ENCODE measurements at places on chromosomes 6 and 20. TPM values are rescaled to one million over a fixed set of nuclear protein-coding genes. Genes with fewer than 3 reads are reported as not detected.

NKAPL gene
- not detected for total RNA-seq

KCNK17 gene
- total RNA-seq: not detected

SPATA25 gene
- 0.63 TPM for total RNA-seq

ENPP5 gene
- 0.10 TPM for total RNA-seq

NNAT gene
- 0.48 TPM for total RNA-seq

OR12D3 gene
- total RNA-seq: not detected
